ENCODE measurements at places on chromosomes 6 and 20.

GRCh38 chr6:33071569-33071968 is 1.9 kb downstream of the HLA-DPA1 start:
- DNase-seq: no peak

DNA sequence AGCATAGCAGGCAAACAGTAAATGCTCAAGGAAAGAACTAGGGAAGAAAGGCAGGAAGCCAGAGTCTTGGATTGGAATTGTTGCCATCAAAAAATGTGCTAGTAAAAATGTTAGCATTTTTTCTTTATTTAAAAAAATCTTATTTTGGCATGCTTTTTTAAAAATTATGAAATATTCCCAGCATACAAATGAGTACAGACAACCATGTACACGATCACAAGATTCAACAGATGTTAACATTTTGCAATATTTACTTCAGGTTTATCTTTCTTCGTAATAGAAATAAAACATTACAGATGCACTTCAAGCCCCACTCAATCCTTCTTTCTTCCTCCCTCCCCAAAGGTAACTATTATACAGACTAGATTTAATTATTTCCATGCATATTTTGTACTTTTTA is 27.4 kb upstream of the NOP56 start:
- DNase-seq: no peak

- DNase-seq: no peak
Observed at GRCh38 chr6:21382821-21383449, 210.6 kb upstream of the SOX4 start.

DNA sequence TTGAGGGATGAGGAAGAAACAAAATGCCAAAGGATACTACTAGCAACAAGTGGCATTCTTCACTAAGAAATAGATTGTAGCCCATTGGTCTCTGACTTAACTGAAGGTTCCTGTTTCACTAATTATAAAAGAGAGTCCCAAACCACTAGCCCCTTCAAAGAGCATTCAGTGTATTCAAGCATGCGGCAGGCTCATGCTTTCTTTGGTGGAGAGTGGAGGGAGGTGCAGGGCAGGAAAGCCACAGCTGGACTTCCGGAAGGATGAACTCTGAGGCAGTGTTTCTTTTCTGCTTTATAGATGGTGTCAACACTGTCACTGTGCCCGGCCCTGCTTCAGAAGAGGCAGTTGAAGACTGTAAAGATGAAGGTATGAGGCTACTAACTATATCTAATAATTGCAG is 636.1 kb downstream of the KIF16B start:
- DNase-seq: no peak

DNA sequence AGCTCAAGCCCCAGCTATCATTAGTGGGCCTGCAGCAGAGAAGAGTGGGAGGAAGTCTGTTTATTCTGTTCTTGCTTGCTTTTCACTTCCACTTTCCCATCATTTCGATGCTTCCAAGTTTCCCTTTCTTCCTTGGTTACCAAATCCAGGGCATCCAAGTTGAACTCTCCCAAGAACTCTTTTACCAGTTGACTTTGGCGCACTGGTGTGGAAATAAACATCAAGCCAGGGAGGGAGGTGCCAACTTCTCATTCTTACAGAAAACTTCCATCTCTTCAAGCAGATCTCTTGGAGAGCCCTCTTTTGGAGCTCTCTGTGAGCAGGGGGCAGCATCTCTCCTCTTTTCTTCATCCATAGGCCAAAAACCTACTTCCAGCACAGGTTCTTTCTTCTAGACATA is 85.7 kb upstream of the RGS17 start:
- no peak for DNase-seq

- no peak for DNase-seq
Observed at GRCh38 chr6:27940766-27941165, 16.3 kb upstream of the OR2B6 start.

DNA sequence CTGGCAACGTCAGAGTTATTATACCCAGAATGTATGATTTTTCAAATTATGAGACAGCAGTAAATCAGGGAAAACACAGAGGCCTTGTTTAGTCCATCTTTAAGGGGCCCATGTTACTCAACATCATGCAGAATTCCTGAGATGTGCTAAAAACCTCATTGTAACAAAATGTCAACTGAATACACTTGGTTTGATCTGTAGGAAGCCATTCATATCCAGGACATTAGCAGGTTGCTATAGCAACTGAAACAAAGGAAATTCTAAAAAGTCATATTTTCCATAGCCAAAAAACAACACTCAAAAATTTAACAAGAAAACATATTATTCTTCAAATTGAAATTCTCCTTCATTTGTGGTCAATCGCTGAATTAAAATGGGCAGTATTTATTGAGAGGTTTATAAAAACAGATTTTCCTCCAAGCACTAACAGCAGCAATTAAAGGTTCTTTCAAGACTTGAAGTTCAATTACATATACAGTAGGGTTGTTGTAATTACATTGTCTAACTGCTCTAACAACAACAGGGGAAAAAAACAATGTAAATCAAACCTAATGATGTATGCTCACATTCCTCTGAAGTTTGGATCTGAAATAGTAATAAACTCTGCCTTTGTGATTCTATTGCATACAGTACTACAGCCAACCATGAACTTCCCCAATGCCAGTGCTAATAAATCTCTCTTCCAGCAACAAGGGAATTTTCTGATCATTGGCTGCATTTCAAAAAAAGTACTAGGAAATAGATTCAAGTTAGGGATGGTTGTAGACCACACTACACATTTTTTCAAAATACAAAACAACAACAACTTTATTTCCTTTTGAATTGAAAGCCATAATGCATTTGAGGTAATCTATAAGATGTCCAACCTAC is 34.9 kb downstream of the COL12A1 start:
- no peak for DNase-seq

- DNase-seq: no peak
Observed at GRCh38 chr20:3731944-3732326, 550 bp upstream of the HSPA12B start.

GRCh38 chr6:13419422-13420195 is 67.8 kb downstream of the GFOD1 start:
- no peak for DNase-seq

DNA sequence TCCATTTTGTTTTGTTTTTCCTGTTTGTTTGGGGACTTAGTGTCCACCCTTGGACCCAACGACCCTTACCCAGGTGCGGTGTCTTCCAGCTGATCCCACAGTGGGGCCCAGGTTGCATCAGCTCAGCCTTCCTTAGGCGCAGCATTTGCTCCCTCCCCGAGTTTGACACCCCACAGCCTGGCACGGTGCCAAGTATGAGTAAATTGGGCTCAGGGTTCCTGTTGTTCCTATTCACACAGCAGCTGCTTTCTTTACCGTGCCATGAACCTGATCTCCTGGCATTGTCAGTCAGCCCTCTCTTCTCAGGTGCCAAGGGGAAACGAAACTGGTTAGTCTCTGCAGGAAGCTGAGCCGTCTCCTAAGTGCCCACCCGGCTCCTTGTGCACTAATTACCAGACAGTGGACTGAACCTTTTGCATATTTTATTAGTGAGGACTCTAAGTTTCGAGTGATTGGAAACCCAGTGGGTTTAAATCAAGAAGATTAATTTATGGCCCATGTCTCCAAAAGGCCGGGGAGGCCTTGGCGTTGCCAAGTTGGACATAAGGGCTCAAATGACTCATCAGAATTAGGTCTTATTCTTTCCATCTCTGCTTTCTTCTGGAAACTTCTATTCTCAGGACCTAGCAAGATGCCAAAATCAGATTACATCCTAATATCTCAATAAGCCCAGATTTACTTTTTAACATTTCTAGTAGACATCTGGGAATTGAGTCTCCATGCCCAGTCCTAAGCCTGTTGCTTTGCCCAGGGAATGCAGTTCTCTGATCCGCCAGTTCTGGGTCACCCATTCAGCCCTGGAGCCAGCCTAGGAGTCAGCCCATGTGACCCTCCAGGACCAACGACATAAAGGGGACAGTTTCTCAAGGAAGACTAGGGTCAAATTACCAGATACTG is 68.8 kb downstream of the TSHZ2 start:
- DNase-seq: no peak

GRCh38 chr6:164507206-164507940 is 802.0 kb downstream of the C6orf118 start:
- DNase-seq: no peak

GRCh38 chr6:126546541-126547120 is 206.7 kb downstream of the CENPW start:
- DNase-seq: no peak

DNA sequence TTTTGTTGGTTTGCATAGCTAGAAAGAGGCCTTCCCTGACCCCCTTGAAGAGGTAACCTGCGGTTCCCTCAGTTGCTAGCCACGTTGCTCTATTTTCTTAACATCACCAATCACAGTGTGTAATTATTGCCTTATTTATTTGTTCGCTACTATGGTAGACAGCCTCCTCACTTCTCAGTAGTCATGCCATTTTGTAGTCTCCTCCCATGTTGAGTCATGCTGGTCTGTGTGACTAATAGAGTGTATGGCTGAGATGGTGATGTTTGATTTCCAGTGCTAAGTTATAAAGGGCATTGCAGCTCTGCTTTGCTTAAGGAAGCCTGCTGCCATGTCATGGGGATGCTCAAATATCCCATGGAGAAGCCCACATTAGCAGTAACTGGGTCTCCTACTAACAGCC is 236.6 kb upstream of the CHD6 start:
- no peak for DNase-seq

DNA sequence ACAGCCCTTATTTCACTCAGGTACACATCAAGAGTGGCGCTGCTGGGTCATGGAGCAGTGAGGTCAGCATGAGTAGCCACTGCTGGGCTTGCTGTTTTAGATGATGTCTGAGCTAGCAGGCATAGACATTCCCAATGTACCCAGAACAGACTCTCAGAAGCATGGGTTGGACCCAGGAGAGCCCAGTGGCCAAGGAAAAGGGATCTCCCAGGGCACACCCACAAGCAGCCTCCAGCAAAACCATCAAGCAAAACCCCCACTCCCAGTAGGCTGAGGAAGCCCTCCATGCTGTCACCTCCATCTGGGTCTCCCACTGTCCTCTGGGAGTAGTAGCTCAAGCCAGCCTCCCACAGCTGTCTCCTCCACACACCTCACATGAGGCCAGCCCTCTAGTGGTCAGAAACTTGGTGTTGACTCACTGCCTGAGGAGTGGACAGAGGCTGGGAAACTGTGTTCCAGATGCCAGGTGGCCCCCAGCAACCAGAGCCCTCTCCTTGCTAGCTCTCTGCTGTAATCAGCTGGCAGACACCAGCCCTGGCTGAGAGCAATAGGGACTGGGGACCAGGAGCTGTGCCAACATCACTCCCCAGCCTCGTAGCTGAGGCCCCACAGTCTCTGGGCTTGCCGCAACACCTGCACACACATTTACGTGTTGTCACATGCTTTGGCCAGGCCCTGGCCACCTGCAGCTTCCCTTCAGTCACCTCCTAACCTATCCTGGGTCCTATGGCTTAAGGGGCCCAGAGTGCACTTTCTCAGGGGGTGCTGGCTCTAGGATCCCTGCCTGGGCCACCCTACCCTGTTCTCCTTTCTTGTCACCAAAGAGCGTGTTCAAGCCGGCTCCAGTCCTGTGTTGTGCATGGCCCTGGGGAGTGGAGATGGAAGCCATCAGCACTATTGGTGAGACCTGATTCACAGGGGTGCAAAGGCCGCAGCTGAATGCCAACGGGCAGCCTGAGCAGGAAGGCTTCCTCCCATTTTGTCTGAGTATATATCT is 1.9 kb upstream of the AP5S1 start:
- DNase-seq: peak; percentile 77

DNA sequence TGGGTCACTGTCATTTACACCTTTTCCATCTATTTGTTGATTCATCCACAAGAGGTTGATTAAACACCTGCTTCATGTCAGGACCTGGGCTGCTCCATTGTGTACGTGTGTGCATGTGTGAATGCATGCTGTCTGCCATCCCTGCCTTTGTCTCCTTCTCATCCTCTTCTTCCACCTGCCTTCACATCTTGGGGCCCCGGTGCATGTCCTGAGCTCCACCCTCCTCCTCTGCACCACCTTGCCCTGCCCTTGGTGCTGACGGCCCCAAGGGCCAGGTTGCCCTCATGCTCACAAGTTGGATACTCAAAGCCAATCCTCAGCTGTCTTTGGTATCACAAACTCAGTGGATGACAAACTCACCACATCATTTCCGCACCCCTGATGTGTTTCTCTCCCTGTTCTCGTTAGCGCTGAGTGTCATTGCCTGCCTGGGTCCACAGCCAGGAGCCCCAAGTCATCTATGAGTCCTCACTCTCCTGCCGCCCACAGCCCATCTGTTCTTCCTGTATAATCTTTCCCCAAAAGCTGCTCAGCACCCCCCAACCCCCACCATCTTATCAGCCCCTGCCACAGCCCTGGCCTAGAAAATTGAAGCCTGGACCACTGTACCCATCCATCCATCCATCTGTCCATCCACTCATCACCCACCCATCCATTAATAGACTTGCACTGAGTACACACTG is 85.0 kb downstream of the SRC start:
- no peak for DNase-seq

All from AG04450 (cell line).